CD4-positive, alpha-beta T cell treated with Interleukin-4 for 4 hours (primary cell): ENCODE measurements at places on chromosomes 7 and 10.

GRCh38 chr10:131195116-131195515 is 116.4 kb downstream of the TCERG1L start:
- no peak for DNase-seq

DNA sequence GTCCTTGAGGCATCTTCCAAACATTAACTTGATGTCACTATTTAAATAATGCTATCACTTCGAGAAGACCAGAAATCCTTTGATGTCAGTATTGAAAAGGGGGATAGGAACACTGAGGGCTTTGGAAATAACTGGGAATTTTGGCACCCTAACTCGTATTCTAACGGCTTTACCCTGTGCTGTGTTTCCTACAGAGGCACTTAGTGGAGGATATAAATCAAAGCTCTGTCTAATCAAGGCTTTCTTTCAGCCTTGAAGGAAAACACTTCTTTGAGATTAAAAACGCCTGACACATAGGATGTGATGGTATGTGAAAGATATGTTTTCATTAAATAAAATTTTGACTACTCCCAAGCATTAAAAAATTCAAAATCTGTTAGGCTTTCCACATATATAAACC is 62.3 kb downstream of the CREB5 start:
- DNase-seq, result no peak

GRCh38 chr10:125081931-125082330 is 78.4 kb downstream of the CTBP2 start:
- no peak for DNase-seq

GRCh38 chr10:68586606-68587305 is 26.6 kb downstream of the TET1 start:
- no peak for DNase-seq

DNA sequence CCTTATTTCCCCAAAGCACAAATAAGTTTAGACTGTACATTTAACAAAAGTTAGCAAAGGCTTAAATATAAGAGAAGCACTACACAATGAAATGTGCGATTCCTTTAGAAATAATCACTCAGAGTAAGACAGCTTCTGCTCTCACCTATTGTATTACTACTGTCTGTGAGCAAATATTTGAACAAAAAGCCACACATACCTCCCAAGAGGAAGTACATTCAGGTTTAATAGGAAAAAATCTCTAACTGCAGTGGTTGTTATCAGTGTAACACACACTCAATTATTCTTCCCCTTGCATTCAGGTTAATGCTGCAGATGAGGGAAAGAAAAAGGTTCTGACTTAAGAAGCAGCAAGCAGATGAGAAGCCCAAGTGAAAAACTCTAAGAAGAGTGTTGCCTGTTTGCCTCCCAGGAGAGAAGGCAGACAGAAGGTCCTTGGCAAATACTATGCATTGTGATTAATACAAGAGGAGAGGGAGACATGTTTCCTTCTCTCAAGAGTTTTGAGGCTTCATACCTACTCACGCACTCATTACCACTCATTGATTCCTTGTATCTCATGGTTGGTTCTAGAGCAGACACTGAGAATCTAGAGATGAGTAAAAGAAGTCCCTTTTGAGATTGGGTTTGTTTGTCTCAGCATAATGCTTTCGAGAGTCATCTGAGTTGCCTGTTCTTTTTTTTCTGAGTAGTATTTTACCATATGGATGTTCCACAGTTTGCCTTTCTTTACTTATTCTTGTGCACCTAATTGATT is 13.6 kb downstream of the GIMAP4 start:
- DNase-seq, result no peak

GRCh38 chr10:130515670-130516069 is 379.5 kb downstream of the GLRX3 start:
- no peak for DNase-seq

GRCh38 chr10:132677096-132677472 is 108.9 kb downstream of the NKX6-2 start:
- no peak for DNase-seq

DNA sequence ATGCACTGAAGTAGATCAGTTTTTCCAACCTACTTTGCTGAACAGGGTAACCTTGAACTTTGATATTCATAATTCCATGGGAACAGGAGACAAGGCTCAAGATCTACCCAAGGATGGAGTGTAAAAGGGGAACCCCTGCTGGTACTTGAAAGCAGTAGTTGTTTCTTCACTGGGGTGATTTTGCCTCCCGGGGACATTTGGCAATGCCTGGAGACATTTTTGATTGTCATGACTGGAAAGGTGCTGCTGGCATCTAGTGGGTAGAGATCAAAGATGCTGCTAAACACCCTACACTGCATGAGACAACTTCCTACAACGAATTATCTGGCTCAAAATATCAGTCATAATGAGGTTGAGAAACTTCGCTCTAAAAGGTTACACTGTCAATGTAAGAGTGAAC is 214.8 kb upstream of the CTBP2 start:
- no peak for DNase-seq
